ENCODE measurements at places on chromosomes 11 and 22.
A peak's percentile ranks its signal among the peaks of the same experiment; 100 is the strongest.

- no peak for DNase-seq
These were observed 96.4 kb downstream of the UVRAG start for GRCh38 chr11:75911459-75911858.

DNA sequence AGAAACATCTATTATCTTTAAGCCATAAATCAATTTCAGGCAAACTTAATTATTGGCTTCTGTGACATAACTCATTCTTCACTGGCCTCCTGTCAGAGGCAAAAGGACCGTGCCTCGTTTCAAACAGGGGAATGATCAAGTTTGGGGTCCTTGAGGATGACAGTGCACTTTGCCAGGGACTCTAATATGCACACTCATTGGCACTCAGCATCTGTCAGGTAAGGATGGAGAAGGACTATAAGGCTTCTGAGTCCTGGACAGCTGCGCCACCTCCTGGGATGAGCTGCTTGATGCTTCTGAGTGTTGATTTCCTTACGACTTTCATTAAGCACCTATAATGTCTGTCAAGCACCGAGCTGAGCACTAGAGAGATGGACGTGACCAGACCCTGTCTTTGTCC lies 20.2 kb downstream of the BPIFC start:
- DNase-seq, result peak; percentile 19

DNA sequence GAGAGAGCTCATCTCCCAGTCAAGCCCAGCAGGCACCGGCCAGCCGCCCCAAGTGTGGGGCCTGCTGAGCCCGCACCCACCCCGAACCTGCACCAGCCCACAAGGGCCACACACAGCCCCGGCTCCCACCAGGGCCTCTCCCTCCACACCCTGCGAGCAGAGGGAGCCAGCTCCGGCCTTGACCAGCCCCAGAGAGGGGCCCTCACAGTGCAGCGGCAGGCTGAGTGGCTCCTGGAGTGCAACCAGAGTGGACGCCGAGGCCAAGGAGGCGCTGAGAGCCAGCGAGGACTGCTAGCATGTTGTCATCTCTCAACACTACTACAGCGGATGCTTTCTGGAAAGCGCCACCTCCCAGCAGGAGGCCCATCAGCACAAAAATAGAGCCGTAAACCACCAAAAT lies 10.9 kb downstream of the DEFB108B start:
- DNase-seq, result no peak

DNA sequence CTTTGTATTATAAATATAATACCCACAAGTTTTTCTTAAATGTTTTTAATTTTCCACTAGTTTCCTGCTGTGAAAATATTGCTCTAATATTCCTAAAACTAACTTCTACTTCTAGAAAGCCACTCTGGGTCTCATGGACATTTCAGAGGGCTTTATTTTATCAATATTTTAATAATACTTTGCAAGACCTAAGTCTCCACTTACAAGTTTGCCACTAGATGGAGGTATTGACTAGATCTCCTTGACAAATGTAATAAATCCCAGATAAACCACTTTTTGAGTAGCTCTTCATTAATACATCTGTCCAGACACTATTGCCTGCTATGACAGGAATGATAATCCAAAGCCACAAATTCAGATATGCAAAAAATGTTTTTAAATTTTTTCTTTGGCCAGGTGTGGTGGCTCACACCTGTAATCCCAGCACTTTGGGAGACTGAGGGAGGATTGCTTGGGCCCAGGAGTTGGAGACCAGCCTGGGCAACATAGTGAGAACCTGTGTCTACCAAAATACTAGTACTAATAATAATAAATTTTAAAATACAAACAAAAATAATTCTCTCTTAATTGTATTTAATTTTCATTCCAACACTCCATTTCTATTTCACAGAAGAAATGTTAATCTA lies 3.5 kb upstream of the ACAT1 start:
- DNase-seq, result peak; percentile 38

GRCh38 chr22:30566125-30566524 lies 8.3 kb downstream of the GAL3ST1 start:
- DNase-seq, result no peak

- no peak for DNase-seq
These were observed 4.0 kb downstream of the SULT4A1 start for GRCh38 chr22:43858156-43858895.

DNA sequence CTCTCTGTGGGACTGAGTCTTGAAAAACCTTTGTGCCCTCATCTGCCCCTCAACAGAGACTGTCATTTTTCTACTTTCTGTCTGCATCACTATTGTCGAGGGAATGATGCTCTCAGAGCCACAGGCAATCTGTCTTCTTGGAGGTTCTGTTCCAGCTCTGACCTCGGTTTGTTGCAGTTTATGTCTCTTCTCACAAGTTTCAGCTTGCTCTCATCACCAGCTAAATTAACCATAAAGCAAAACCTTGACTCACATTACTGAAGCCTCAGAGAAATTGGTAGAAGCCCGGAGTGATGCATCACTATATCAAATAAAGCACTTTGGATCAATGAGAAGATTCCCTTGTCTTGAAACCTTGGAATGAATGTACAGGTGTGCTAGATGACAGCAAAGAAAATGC lies 60.6 kb upstream of the BLID start:
- no peak for DNase-seq

All from 8988T (cell line).